ENCODE measurements at places on chromosomes 13 and 19.
A peak's percentile ranks its signal among the peaks of the same experiment; 100 is the strongest.

- DNase-seq, result no peak
Observed at GRCh38 chr19:57110592-57111328, 9.0 kb upstream of the USP29 start.

- DNase-seq, result no peak
Observed at GRCh38 chr13:99566125-99567083, 65.1 kb downstream of the TM9SF2 start.

- no peak for DNase-seq
Observed at GRCh38 chr13:51874651-51875050, 12.9 kb downstream of the CCDC70 start.

GRCh38 chr19:51093101-51093500 is 10.4 kb upstream of the KLK14 start:
- DNase-seq, result no peak

- DNase-seq, result no peak
Observed at GRCh38 chr13:91405240-91405639, 6.8 kb downstream of the GPC5 start.

GRCh38 chr19:16071072-16071691 is 5.1 kb upstream of the TPM4 start:
- DNase-seq, result no peak

- DNase-seq, result no peak
Observed at GRCh38 chr13:64041296-64041695, 2625.6 kb upstream of the PCDH20 start.

- DNase-seq, result peak; percentile 2
Observed at GRCh38 chr19:5480427-5480836, 25.2 kb downstream of the ZNRF4 start.

DNA sequence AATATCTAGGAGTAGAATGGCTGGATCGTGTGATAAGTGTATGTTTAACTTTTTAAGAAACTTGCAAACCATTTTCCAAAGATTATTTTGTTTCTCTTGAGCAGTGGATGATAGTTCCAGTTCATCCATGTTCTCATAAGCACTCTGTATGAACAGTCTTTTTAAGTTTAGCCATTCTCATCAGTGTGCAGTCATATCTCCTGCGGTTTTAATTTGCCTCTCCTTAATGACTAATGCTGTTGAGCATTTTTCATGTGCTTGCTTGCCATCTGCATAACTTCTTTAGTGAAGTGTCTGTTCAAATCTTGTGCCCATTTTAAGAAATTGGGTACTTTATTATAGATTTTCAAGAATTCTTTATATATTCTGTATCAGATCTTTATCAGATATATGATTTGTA is 58.6 kb downstream of the WASF3 start:
- no peak for DNase-seq

DNA sequence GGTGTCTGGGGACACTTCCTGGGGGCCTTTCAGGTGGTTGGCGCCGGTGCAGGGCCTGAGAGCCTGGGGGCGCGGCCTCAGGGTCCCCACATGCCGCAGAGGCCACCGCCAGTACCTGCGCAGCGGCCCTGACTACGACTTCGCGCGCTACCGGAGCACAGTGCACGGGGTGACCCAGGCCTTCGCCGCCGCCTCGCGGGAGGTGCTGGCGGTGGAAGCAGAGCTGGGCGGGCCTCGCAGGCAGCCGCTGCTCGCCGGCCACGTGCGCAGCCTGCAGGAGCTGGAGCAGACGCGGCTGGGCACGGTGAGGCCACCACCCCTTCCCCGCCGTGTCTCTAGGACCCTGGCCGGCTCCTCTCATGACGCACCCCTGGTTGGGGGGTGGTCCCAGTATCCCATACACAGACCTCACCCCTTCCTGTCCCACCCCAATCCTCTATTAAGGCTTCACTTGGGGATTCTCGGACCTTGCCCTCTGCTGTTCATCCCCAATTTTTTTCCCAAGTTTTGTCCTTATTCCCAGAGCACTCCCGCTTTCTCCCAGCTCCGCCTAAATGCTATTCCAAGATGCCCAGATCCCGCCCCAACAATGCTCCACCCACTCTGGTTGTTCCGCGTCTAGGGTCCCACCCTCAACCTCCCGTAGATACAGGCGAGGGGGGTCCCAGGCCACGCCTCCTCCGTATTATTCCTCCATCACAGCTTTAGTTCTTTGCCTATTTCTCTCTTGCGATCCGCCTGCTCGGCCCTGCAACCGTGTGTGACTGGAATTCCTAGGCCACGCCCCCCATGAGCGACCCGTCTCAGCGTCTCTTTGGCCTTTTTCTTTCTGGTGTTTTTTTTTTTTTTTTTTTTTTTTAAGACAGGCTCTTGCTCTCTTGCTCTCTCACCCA is 1.0 kb downstream of the REX1BD start:
- DNase-seq, result peak; percentile 68

DNA sequence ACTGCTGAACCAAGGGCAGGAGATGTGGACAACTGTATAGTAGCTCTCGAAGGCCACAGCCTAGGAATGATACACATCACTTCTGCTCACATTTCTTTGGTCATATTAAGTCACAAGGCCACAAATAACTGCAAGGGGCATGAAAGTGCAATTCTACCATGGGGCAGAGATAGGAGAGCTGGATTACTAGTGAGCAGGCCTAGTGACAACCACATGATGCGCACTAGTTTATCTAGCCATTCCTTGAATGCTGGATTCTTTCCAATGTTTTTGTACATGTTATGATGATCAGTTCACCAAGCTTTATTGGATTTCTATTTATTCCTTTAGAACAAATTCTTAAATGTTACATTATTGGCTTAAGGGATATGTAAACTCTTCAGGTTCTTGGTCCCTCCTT is 100.7 kb downstream of the MIPEP start:
- no peak for DNase-seq

GRCh38 chr13:48275507-48275906 is 28.0 kb upstream of the RB1 start:
- no peak for DNase-seq
